ENCODE measurements at places on chromosomes 3 and 15.

DNA sequence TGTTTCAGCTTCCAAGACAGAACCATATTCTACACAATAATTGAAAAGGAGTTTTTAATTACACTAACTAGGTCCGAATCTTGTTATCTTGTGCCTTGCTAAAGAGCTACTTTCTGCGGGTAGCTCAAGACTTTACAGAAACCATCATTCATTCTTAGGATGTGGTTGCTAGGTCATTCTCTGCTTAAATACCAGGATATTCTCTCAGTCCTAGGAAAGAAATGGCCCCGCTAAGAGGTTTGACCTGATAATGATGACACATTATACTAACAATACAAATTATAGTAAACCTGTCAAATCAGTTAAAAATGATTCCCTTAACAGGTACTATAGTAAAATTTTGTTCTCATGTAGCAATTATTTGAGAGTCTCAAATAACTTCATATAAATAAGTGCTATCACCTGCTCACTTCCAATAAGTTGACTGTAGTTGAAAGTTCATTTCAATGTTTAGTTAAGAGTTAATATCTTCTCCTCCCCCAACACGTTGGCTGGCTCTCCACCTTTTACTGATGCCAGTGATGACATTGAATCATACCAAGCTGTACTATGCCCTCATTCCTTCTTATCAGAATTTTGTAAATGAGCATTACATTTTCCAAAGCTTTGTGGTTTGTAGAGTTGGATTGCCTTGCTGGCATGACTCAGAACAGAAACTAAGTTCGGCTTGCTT, 3.6 kb upstream of the C3orf85 start:
- no peak for DNase-seq

DNA sequence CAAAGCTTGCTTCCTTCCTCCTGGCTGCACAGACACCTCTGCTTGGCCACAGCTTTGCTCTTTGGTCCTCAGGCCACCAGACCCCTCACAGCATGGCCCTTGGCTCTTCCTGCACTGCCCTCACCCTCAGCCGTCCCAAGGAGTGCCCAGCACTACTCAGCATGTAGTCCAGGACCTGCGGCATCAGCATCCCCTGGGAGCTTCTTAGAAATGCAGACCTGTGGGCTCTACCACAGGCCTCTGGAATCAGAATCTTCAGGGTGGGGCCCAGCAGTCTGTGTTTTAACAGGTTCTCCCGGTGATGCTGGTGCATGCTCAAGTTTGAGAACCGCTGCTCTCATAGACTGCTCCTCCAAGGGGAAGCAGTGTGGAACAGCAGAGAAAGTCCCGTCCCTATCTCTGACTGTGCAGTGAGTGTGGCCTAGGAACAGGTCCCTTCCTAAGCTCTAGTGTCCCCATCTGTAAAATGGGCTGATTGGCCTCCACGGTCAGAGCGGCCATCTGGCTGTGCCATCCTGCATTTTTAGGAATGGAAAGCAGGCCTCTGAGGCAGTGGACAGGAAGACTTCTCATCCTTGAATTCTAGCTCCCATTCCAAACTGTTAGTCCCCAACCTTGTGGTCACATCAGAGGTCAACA, 36.6 kb downstream of the GOLGA6A start:
- DNase-seq = no peak

DNA sequence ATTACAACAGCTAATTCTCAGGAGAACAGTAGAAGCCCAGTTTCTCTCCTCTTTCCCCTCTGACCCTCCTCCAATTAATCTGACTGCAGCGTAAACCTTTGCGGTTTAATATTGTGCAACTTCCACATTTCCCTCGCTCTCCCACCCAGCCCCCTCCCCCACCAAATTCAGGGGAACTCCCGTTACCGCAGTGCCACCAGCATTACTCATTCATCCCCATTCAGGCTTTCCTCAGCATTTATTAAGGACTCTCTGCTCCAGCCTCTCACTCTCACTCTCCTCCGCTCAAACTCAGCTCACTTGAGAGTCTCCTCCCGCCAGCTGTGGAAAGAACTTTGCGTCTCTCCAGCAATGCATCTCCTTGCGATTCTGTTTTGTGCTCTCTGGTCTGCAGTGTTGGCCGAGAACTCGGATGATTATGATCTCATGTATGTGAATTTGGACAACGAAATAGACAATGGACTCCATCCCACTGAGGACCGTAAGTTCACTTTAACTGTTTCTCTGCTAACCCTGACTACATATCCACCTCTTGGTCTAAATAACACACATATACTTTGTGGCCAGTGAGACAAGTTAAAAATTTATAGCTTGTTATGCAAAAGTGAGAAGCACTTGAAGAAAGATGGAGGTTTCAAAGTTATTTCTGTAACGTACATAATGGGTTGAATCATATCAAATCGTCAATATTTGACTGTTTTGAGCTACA, at the start of gene PTX3:
PTX3 (plus strand) TSS at position 268 of the 709 bp plus-strand sequence; CDS start at position 352, 84 bp downstream.
- no peak for DNase-seq

GRCh38 chr3:192642651-192643050, 84.7 kb downstream of the FGF12 start:
- DNase-seq = no peak

DNA sequence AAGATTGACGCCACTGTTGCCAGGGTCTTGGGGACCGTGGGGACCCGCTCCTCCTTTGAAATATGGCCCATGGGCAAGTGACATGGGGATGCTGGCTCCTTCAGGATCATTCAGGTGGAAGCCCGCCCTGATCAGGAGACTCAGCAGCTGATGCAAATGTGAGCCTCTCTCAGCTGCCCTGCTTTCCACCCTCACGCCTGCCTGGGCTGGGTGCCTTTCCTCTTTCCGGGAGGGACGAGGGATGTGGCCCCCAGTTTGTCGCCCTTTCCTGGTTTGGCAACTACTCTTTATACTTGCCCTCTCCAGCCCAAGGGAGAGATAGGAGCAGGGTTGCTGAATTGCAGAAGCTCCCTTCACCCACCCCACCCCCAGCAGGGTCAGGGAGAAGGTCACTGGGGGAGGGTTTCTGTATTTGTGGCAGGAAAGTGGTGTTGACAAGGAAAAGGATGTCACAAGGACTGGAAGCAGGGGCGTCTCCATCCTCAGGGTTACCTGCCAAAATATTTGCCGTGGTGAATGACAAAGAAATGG, 21.8 kb downstream of the DNASE1L3 start:
- DNase-seq = no peak

GRCh38 chr3:53016236-53016635, 29.6 kb downstream of the SFMBT1 start:
- DNase-seq = no peak

DNA sequence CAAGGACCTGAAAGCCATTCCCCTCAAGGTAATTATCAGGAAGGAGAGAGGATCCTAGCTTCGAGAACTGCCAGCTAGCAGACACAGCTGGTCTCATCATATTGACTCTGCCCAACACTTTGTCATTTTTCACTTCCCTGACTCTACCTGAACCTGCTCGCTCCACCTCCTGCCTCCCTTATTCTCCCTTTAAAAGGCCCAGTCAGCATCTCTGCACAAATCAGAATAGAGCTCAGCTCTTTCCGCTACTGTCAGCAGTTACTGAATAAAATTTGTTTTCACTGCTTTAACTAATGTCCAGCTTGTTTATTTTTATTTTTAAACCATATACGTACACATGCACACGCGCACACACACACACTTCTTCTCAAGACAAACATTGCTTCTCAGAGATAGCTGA, 57.2 kb upstream of the MCF2L2 start:
- no peak for DNase-seq

GRCh38 chr15:84987949-84988624, 6.4 kb downstream of the PDE8A start:
- DNase-seq = no peak

DNA sequence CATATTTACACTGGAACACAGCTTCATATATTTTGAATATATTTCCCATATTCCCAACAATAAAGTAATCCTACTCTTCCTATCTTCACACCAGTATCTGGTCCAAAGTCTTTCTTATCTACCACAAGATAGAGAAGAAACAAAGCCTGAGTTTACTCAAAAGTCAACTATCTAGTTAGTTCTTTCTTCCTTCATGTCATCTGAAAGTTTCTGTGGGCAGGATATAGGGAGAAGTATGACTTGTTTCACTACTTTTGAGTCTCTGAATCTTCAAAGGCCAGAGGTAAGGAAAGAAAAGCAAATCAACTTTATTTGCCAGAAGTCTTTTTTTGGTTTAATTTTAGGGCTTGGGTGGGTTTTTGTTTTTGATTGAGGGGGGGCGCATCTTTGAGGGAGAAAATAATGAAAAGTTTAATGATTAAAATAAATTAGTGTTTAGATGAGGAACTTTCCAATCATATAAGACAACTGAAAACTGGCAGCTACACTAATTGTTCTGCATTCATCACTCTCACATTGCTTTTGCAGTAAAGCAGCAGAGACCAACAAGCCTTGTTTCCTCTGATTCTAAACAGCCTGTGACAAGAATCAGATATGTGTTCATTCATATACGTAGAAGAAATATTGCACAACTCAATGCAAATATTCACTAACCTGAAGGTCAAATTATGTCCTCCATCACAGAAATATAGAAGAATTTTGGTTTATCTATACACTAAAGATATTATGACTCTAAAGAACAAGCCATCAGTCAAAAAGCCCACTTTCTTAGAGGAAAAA, 421.4 kb downstream of the SHQ1 start:
- no peak for DNase-seq

- no peak for DNase-seq
Observed at GRCh38 chr15:45794712-45795439, 160.0 kb downstream of the SQOR start.

DNA sequence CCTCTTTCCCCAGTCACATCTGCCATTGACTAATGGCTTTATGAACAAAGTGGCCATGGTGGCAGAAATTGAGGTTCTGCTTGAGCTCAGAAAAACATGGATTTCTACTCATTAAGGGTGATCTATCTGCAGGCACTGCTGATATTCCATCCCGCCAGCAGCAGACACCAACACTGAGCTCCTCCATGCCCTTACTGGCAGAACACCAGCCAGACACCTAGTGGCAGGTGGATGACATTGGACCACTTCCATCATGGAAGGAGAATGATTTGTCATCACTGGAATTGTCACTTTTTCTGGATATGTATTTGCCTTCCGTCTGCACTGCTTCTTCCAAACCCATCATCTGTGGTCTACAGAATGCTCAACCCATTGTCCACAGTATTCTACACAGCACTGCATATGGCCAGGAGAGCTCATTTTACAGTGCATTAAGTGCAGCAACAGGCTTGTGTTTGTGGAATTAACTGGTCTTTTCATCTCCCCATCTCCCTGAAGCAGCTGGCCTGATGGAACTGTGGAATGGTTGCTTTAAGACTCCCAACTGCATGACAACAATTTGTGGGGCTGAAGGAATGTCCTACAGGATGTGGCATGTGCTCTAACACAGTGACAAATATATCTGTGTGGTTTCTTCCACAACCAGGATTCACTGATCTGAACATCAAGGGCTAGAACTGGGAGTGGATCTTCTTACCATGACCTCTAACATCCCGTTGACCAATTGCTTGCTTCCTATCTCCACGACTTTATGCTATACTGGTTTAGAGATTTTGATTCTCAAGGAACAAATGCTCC, 103.4 kb downstream of the WNT7A start:
- DNase-seq = no peak

- no peak for DNase-seq
Observed at GRCh38 chr3:45043728-45044299, 17.7 kb downstream of the CLEC3B start.

GRCh38 chr3:4986782-4987537, 7.7 kb downstream of the BHLHE40 start:
- DNase-seq = no peak

DNA sequence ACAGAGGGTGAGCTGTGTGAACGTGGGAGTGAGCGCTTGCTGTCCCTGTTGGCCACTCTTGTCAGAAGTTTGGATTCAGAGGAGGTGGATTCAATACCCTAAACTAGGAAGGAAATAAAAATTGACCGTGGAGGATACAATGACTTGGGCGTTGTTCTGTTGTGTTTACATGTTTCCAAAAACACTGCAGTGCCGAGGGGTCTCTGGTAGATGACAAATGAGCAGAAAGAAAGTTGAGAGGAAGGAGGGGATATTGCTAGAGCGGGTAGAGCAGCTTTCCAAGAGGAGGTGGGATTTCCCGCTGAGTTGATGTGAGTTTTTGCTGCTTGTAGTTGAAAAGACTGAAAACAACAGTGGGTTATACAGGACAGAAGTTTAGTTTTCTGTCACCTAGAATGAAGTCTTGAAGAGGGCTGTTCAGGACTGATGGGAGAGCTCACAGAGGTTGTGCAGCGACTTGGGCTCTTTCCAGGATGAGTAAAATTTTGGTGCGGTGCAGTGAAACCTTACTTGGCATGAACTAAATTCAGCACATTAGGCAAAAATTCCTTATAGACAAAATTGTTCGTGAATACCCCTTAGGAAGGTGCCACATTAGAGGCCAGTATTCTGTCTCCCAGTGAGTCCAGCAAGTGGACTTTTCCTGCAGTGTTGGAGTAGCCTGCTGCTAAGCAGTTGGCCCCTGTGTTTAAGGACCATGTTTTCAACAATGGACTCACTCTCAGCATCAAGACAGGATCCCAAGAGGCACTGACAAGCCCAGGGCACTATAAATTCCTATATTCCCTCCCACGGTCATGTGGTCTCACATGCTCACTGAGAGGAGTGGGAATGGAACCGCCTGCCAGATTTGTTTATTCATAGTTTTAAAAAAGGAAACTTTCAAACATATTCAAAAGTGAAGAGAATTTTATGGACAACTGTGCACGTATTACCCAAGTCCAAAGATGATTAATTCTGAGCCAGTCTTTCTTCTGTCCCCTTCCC, 435.0 kb upstream of the C2CD4B start:
- DNase-seq = no peak

DNA sequence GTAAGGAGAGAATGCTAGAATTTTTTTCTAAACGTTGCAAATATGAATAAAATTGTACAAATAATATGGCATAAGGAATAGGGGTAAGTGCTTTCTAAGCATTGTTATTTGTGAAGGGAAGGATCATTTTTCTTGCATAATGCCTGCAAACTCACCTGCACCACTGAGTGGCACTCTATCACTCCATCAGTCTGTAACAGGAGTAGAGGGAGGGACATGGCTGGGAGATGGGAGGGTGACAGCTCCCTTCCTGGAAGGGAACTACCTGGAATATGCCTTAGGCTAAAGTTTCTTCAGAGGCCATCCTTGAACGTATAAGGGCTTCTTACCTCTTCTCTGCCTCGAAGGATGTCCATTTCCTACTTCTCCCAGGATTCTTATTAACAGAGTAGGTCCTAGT, 3.0 kb downstream of the NAALADL2 start:
- DNase-seq = no peak

GRCh38 chr3:33430571-33430970, 9.6 kb downstream of the UBP1 start:
- no peak for DNase-seq

GRCh38 chr15:91264651-91265351, 164.7 kb downstream of the SV2B start:
- no peak for DNase-seq

DNA sequence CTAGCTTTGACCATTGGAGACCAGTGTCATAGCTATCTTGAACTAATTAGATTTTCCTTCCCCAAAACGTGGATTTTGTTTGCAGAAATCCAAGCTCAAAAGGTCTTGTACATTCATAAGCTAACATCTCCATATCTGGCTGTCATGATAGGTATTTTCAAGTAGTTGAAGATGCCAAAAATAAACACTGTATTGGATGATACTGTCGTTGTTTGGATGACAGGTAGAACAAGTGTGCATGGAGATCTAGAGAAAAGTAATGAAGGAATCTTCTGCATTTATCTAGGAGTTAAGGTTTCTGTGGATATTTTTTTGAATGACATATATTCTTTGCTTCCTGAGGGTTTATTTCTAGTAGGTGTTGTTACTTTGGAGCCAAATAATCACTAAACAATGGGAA, 1696.1 kb downstream of the SI start:
- DNase-seq = no peak
